ENCODE measurements at places on chromosomes 7 and 10.

- no peak for DNase-seq
Measured at GRCh38 chr7:110090110-110090820, 1000.7 kb upstream of the LRRN3 start.

- DNase-seq = no peak
Measured at GRCh38 chr10:90741926-90742565, 115.8 kb downstream of the HTR7 start.

DNA sequence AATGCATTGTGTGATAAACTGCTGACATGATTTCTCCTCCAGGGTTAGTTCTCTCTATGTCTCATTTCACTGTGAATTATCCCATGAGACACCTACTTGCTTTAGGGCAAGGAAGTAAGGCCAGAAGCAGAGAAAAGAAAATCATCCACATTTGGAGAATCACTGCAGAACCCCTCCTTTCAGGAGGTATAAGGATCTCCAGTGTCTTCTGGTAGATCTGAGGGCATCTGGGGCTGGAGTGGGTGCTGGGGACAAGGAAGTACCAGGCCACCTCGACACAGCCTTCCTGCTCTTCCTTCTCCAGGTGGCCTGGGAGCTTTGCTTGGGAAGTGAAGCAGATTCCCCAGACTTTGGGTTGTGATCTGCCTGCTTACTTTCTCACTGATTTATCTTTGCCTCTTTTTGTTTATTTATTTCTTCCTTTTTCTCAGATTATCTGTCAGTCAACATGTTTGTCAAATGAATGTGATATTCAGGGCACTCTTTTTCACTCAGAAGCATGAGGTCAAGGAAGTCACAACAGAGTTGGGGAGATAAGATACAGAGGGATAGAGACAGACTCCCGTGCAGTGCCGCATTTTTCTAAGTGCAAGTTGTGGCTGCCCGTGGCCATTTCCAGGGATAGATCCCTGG, 12.4 kb upstream of the CAMK2G start:
- DNase-seq = no peak

- no peak for DNase-seq
Measured at GRCh38 chr10:51846856-51847506, 147.6 kb upstream of the CSTF2T start.

Measured in activated CD8-positive, alpha-beta memory T cell treated with anti-CD3 and anti-CD28 coated beads, Interleukin-2, amount 10 ng/mL, durations not matched to agents 7 days and 5 days (primary cell).